ENCODE measurements at places on chromosomes 5 and 9. TPM values are rescaled to one million over a fixed set of nuclear protein-coding genes. Genes with fewer than 3 reads are reported as not detected.

Gene THG1L
- 5.4 TPM for polyA plus RNA-seq

Gene PRDM9
- polyA plus RNA-seq, result not detected

Gene KCNMB1
- polyA plus RNA-seq, result 0.42 TPM

Gene COL15A1
- polyA plus RNA-seq, result 1.1 TPM

Gene ROPN1L
- 2.0 TPM for polyA plus RNA-seq

Gene FCN1
- 2.5 TPM for polyA plus RNA-seq

Gene TTC1
- polyA plus RNA-seq, result 73.0 TPM

Gene KCNV2
- not detected for polyA plus RNA-seq

Gene ZSWIM6
- polyA plus RNA-seq, result 11.0 TPM

Gene CNTNAP3B
- polyA plus RNA-seq, result 6.8 TPM

Gene ALDH1A1
- 31.0 TPM for polyA plus RNA-seq

Gene UNC5A
- polyA plus RNA-seq, result 50.6 TPM

Gene PCDHGC5
- polyA plus RNA-seq, result 4.3 TPM

Gene CCNO
- 7.5 TPM for polyA plus RNA-seq

Gene EFCAB9
- not detected for polyA plus RNA-seq

Gene KCNT1
- polyA plus RNA-seq, result 3.2 TPM

Gene INSYN2B
- polyA plus RNA-seq, result 1.0 TPM

Gene MEF2C
- polyA plus RNA-seq, result 9.8 TPM

Gene SPINK6
- polyA plus RNA-seq, result not detected

Gene GMCL2
- not detected for polyA plus RNA-seq

Gene HRCT1
- polyA plus RNA-seq, result 4.0 TPM

Gene HK3
- 0.17 TPM for polyA plus RNA-seq

Gene MAMDC2
- polyA plus RNA-seq, result 0.31 TPM

Gene TAF7
- 145 TPM for polyA plus RNA-seq

Gene DAB2IP
- 33.1 TPM for polyA plus RNA-seq

Gene DMRT2
- 4.2 TPM for polyA plus RNA-seq

Gene F2RL1
- polyA plus RNA-seq, result 0.42 TPM

Gene TTC23L
- polyA plus RNA-seq, result 1.3 TPM

Gene DND1
- 0.48 TPM for polyA plus RNA-seq

Gene TDRD7
- 12.5 TPM for polyA plus RNA-seq

Gene FST
- not detected for polyA plus RNA-seq

Gene CCDC112
- polyA plus RNA-seq, result 6.5 TPM

Gene POU5F2
- polyA plus RNA-seq, result not detected

Gene CDKN2B-AS1
- polyA plus RNA-seq, result 6.9 TPM

Gene SPATA31D4
- polyA plus RNA-seq, result not detected

Gene NTRK2
- polyA plus RNA-seq, result 58.8 TPM

Gene UQCRQ
- polyA plus RNA-seq, result 303 TPM

Gene INSL6
- polyA plus RNA-seq, result not detected

Gene PCDHA9
- not detected for polyA plus RNA-seq

Gene RASGEF1C
- 3.4 TPM for polyA plus RNA-seq

Gene GOLGA2
- polyA plus RNA-seq, result 78.8 TPM

Gene PRELID2
- polyA plus RNA-seq, result 2.4 TPM

Gene MZB1
- not detected for polyA plus RNA-seq

Gene OSMR
- 4.4 TPM for polyA plus RNA-seq

Data from brain (organoid and tissue), 16 donors.